Calu3 (cell line): ENCODE measurements at places on chromosomes 5 and 9. TPM values are rescaled to one million over a fixed set of nuclear protein-coding genes. Genes with fewer than 3 reads are reported as not detected.

FBXL7 gene
- not detected in 2 replicates for total RNA-seq

NMRK1 gene
- total RNA-seq, result 12.4 and 12.9 TPM in 2 replicates

PAEP gene
- total RNA-seq, result 0.45 TPM in 1 of 2 replicates, not detected in the other

CER1 gene
- total RNA-seq, result not detected in 2 replicates

IFNB1 gene
- 0.42 and 0.61 TPM in 2 replicates for total RNA-seq
